ENCODE measurements at places on chromosomes 13 and 19.

DNA sequence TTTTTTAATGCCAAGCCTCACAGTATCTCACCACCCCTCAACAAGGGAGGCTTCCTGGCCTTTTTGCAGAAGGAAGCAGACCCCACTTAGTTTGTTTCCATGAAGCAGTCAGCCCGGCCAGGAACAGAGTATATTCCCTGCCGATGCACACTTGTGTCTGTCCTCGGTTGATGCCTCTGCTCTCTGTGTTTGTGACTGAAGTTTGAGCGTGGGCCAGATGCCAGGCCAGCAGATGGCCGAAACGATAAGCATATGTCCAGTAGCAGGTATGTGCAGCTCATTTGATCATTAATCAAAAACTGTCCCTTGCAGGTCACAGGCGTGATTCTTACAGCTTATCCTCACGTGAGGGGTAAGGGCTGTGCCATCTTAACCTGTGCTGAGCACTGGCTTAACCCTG lies 144.0 kb downstream of the IRS2 start:
- no peak for DNase-seq

GRCh38 chr13:113971471-113972231 lies 2.2 kb downstream of the C13orf46 start:
- no peak for DNase-seq

DNA sequence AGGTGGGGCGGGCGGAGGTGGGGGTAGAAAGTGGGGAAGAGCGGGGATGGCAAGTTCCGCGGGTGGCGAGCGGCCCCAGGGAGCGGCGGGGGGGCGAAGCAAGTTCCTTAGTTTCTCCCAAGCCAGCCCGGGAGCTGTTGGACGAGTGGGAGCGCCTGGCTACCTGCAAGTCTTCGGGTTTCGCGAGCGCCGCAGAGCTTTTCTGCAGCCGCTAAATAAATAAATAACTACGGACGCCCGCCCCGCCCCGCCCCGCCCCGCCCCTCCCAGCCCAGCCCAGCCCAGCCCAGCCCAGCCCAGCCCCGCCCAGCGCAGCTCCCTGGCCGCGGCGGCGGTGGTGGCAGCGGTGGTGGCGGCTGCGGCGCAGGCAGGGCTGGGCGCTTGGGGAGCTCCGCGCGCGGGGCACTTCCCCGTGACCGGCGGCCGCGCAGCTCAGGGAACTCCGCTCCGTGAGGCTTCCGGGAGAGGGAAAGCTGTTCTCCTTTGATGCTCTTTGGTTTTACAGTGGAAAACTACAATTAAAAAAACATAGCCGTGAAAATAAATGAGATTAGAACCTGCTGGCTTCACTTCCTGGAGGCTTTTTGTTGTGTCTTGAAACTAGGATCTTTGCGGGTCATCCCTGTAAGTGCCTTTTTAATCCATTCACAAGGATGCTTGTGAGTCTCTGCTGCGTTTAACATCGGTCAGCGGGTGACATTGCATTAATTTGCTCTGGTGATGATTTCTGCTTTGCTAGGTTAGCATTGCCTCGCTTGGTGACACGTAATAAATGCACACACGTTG lies at the start of gene UBE2L5:
TSS of gene UBE2L5 (plus strand) at position 440 of the 786 bp plus-strand sequence. CDS start 5,498 bp downstream, outside the sequence.
- DNase-seq: peak; percentile 75

DNA sequence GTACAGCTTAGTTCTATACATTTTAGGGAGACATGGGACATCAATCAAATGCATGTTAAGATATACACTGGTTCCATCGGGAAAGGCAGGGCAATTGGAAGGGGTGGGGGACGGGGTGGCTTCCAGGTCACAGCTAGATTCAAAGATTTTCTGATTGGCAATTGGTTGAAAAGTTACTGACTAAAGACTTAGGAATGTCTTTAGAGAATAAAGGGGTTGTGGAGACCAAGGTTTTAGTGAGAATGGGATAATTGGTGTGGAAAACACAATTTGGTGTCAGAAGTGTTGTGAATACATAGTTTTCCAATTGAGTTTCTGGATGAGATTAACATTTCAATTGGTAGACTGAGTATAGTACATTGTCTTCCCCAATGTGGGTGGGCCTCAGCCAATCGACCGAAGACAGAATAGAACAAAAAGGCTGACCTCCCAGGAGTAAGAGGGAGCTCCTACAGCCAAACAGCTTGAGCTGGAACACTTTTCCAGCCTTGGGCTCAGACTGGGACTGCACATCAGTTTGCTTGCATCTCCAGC lies 988 bp upstream of the CCDC169 start:
- no peak for DNase-seq

DNA sequence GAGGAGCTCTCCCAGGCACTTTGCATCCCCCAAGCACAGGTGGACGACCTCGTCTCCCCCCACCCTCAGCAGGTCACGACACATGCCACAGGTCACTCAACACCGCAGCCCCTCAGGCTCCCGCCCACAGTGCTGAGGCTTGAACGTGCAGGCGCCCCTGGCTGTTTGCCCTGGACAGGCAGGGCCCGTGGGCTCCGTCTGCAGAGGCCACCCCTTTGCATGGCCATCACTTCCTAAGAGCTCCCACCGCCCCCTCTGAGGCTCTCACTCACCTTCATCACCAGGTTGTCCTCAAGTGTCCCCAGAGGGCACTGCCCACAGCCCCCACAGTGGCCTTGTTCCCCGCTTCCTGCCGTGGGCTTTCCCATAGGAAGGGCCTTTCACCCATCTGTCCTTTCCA lies 132.1 kb upstream of the MCF2L start:
- no peak for DNase-seq

DNA sequence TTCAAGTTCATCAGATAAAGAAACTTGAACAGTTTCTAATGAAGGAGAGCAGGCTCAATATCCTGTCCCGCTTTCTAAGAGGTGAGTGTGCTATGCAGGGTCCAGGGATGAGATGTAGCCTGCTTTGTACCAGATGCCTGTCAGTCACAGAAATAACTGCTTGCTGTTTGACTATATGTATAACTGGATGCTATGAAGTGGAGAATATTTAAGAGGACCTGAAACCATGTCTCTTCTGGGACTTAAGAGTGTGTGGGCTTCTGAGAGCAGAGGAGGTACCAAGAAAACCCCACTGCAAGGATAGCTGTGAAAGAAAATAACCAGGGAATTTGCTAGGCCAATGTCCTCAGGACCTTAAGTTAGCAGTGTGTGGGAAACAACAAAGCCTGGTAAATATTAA lies 246.3 kb upstream of the RFC3 start:
- no peak for DNase-seq

DNA sequence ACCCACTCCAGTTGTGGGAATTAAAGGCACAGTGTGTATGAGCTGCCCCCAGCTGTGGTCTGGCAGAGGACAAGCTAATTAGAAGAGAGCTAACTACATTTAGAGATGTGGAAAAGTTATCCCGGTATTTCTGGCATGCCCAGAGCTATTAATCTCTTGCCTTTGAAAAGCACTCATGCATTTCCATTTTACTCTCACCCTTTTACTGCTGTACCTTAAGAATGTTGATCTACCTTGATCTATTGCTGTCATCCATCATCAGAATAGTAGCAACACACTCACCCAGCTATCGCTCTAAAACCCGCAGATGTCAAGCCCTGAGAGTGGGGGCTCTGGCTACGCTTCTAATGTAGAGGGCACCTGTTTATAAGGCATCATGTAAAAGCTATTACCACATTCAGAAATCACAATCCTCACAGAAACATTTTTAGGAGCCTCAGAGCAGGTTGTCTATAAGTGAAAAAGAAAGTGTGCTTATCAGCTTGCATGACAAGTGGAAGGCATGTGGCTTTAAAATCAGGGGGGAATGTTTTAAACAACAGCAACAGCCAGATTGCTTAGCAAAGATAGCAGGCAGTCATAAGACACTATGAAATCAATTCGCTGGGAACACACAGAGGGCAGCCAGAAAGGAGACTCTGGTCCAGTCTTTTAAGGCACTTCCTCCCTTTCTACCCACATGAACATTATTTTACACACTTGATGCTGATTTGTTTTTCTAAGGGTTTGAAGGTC lies 224.2 kb upstream of the IRS2 start:
- DNase-seq: no peak

DNA sequence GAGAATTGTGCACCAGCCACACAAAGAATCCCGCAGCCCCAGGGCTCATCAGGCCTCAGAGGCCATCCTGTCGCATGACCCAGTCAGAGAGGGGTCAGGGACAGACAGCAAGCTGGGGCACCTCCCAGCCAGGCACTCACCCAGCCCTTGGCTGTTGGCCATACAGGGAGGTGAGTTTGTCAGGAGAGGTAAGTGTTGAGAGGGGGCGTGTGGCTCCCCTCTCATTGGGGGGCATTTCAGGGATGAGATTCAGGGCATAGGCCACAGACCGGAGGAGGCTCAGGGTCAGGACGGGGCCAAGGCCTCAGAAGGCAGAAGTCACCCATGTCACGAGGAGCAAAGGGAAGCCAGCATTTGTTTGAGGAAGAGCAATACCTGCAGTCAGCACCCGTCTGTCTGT lies 37.1 kb downstream of the MYO9B start:
- no peak for DNase-seq

DNA sequence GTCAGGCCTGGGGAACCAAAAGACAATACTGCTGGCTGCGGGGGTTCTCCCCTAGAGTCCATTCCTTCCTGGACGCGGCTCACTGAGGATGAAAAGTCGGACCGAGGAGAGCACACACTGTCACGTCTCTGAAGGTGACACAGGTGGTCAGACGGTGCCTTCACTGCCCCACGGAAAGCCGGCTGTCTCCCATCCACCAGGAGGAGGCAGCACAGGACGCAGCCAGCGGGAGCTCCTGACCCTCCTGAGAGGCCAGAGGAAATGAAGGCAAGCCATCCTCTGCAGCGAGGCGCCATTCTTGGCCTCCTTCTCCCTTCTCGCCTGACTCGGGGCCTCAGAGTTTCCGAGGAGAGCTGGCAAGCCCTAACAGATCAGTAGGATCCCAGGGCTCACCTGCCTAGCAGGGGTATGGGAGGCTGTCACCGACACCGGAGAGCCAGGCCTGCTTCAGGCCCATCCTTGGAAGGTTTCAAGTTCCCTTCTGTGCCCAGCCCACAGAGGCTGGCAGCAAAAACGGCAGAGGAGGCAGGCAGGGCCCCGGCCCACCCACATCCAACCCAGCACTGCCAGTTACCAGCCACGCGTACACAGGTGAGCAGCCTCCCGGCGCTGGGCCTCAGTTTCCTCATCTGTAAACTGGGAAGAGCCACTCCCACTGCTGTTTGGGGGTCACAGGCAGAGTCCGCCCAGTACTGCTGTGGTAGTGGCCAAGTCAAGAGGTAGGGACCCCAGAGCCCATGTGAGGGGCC lies 4.5 kb downstream of the REXO1 start:
- DNase-seq: no peak

DNA sequence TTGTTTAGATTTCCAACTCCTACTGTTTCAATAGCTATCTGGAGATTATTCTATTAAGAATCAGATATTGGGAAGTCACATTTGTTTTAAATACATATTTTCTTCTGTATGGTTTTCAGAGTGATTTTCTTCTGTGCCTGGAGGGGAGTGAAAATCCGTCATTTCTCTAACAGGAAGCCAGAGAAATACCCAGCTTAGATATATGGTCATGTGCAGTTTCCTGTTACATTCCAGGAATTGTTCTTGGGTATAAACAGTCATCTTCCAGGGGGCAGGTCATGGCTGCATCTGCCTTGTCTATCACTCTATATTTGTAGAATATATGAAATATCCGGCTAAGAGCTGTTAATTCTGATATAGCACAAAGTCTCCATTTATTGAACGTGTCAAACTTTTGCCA lies 77.5 kb upstream of the MIR17HG start:
- DNase-seq: no peak

Measured in activated CD4-positive, CD25-positive, alpha-beta regulatory T cell treated with anti-CD3 and anti-CD28 coated beads, Interleukin-2, amount 50 U/mL, for 72 hours (primary cell).